Neural progenitor cell (in vitro differentiated cells): ENCODE measurements at places on chromosomes 3 and 15.

DNA sequence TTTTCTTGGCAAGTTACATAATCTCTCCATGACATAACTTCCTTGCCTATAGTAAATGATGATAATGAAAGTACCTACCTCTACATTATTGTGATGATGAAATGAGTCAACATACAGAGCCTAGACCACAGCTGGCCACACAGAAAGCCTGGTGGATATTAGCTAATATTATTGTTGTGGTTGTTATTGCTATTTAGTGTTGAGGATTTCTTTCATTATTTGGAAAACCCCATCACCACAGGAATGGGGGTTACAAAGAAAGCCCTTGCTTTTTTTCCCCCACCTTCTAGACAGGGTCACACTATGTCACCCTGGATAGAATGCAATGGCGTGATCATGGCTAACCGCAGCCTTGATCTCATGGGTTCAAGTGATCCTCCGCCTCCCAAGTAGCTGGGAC, 125.0 kb downstream of the PDZRN3 start:
- DNase-seq = no peak

DNA sequence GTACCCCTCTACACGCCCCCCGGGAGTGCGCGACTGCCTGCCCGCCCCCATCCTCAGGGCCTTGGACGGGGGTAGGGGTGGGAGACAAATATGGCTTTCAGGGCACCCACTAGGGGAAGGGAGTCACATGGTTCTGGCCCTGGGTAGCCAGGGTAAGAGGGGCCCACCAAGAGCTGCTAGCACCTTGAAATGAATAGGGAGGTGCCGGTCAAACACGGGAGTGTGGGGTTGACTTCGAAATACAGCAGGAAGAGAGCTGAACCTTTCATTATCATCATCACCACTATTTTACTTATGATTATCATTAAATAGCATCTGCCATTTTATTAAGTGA, 489.1 kb downstream of the MAGI1 start:
- no peak for DNase-seq

GRCh38 chr15:42504631-42505030, 9.2 kb downstream of the SNAP23 start:
- DNase-seq = no peak

DNA sequence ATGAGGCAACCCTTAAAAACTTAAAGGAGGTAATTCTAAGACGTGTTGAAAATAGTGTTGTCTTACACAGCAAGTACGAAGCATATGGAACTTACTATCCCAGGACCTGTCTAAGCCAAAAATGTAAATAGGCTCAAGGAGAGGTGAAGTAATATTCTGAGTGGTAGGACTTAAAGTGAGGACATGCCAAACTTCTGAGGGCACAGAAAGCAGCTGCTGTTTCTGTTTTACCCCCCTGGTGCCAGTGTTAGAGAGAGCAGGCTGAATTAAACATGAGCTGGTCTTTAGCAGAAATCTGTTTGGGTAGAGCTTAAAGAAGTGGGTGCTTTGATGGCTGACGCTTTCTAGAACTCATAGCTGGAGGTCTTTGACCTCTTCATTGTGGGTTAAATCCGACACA, 149.7 kb upstream of the NPHP3 start:
- no peak for DNase-seq

GRCh38 chr3:11014253-11014652, 21.7 kb downstream of the SLC6A1 start:
- no peak for DNase-seq
